IMR-90 (cell line): ENCODE measurements at places on chromosomes 4 and X.

DNA sequence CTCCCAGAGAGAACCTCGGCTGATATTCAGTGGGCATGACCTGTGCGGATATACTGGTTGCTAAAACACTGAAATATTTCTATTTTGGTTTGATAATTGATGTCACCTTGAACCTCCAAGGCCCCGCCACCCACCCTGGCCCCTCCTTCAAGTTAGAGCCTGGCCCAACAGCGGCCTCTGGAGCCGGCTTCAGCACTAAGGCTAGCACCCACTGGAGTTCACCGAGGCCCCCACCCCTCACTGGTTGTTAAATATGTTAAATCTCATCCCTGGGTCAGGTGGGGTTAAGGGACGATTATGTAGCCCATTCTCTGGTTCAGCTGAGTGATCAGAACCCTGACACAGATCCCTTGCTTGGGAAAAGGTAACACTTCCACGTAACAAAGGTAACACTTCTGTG lies 24.3 kb downstream of the SEL1L3 start:
- no peak for DNase-seq

GRCh38 chrX:46713672-46714490 lies 45.0 kb downstream of the SLC9A7 start:
- peak; percentile 22 for DNase-seq

- DNase-seq: no peak
Observed at GRCh38 chrX:154359362-154360154, 14.9 kb downstream of the FLNA start.

GRCh38 chr4:170026253-170027021 lies at the start of gene MFAP3L:
TSS of gene MFAP3L (minus strand) at chr4:170026395. CDS start at chr4:170005877, 20,518 bp downstream.
- DNase-seq: peak; percentile 84

DNA sequence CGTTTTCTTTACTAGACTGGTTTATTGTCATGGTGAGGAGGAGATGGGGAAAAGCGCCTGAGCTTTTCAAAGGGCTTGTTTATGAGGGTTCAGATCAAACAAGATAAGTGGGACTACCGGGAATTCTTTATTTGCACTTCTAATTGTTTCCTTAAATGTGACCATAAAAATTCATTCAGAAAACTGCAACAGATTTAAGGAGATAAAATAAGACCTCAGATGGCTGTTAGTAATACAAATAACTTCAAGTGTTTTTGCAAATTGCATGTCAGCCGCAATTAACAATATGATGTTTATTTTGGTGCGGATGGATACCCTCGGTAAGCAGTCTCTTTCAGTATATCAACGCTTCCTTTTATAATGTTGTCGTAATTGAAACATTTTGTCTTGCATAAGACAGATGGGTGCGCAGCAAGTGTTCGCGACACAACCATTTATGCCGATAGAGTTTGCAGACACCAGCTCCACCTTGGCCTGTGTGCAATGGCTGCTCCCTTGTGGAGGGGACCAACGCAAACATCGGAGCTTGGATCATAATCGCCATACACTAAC lies 151.0 kb downstream of the C4orf33 start:
- no peak for DNase-seq

DNA sequence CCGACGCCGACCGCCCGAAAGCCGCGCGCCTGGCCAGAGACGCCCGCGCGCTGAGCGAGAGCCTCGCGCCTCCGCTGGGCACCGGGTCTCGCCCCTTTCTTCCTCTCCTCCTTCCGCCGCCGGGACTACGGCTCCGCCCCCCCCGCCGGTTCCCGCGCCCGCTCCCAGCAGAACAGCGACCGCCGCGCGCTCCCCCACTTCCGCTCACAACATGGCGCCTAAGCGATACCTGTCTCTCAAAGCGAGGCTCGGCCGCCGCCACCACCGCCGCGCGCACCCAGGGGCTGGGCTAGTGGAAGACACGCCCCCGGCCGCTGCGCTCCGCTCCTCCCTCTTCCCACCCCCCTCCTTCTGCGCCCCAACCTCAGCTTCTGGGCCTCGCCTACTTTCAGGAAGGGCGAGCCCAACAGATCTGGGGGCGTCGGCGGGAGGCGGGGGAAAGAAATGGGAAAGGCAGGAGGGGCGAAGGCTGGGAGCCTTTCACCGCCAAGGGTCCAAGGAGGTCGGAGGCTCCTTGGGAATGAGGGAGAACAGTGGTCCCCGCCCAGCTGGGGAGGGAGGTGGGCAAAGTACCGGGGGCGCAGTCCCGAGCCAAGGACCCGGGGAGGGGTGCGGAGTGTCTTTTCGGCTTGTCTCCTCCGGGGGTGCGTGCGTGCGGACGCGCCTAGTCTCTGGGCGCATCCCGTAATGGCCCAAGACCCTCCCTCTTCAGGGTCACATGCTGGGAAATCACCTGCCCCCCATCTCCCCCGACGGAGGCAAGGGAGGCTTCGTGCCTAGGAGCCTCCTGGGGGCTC lies at the start of gene RPS6KA3:
TSS of gene RPS6KA3 (minus strand) at position 100 of the 797 bp plus-strand sequence. CDS start 277 bp downstream, outside the sequence.
- peak; percentile 79 for DNase-seq

GRCh38 chr4:84298023-84298718 lies 200.9 kb downstream of the NKX6-1 start:
- no peak for DNase-seq

- peak; percentile 85 for DNase-seq
Observed at GRCh38 chr4:67437974-67438713, 107.2 kb downstream of the CENPC start.

DNA sequence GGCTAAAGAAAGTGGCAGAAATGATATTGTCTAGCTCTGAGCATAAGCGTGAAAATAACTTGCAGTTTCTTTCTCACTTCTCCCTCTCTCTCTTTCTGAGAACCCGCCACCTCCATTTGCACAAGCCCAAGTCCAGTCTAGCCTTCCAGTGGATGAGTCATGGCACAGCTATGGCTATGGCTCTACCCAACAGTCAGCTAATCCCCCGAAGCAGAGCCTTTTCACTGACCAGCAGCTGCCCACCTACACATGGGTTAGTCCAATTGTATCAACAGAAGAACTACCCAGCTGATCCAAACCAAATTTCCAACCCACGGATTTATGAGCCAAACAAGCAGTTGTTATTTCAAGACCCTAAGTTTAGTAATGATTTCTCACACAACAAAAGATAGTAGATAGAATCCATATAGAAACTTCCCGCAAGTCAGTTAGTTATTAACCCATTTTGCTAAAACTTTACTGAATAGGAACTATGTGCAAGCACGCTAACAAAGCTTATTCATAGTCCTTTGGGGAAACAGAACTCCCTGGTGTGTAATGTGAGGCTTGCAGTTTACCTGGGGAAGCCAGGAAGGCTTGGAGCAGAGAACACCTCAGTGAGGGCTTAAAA lies 282.3 kb downstream of the INPP4B start:
- peak; percentile 36 for DNase-seq

GRCh38 chr4:140103676-140104075 lies 50.3 kb downstream of the MAML3 start:
- DNase-seq: peak; percentile 62

DNA sequence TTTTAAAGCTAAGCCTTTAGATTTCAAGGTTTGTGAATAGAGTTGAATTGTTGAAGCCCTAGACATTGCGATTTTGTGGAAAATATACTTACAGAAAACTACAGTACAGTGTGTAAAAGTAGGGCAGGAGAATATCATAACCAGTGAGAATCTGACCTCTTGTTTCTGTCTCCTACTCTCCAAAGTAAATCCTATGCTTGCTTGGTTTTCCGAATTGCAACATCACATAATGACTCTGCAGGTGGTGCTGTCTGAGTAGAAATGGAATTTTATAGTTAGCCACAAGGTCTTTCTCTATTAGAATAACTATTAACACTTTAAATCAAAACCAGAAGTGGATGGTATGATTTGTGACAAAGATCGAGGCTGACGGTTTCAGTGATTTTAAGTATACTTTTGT lies 505.6 kb downstream of the RAPGEF2 start:
- DNase-seq: no peak

- DNase-seq: peak; percentile 45
Observed at GRCh38 chr4:92231511-92231910, 72.3 kb upstream of the GRID2 start.

GRCh38 chr4:129384974-129385373 lies 289.0 kb downstream of the C4orf33 start:
- DNase-seq: no peak

GRCh38 chr4:24783506-24783905 lies 11.9 kb upstream of the SOD3 start:
- no peak for DNase-seq

DNA sequence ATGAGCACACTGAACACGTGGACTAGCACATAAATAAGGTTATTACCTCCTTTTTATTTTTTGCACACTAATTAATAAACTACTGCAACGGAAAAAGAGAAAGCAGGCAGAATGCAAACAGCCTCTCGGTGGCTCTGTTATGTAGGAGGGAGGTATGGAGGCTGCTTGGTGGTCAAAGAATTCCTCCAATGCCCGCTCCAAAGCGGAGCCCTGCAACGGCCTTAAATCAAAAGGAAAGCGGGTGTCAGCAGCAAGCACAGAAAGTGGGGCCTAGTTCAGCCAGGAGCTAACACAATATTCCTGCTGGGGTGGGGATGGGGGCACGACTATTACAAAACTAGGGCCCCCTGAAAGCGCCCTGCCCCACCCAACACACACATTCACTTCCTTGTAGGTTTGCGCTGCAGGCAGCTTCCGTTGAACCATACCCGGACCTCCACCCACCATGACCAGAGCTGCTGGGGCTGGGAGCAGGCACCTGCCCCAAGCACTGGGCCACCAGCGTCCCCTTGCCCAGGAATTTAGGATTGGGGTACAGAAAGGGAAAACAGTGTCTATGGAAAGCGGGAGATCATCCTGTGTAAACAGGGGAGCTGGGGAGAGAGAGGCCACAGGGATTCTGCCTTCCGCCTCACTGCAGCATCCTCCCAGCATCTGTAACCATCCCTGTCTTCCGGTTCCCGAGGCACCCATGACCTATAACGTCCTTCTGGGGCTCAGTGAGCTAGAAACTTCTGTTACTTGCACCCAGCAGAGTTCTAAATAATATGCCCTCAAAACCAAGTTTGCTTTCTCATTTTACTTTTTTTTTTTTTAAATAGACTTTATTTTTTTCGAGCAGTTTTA lies 57.1 kb upstream of the DDX3X start:
- DNase-seq: no peak
